ENCODE measurements at places on chromosomes 13 and 19.

GRCh38 chr19:29491995-29492577 lies 33.7 kb upstream of the VSTM2B start:
- DNase-seq, result no peak

DNA sequence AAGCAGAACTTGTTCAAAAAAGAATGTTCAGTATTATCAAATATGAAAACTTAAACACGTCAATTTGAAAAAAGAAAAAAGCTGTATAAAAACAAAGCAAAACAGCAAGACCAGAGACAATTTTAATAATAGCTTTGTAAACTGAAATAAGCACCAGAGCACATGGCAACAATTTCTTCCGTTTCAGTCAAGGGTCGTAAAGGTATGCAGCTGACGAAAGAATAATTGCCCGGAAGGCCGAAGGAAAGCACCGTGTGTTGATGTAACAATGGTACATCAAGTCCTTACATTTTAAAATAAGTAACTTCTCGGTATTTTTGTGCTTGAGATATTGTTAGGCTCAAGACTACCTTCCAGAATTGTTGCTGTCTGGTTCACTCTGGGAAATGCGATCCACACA lies 1.7 kb downstream of the PROSER1 start:
- DNase-seq, result peak; percentile 61

GRCh38 chr19:18612051-18612771 lies 459 bp upstream of the TMEM59L start:
- DNase-seq, result no peak

DNA sequence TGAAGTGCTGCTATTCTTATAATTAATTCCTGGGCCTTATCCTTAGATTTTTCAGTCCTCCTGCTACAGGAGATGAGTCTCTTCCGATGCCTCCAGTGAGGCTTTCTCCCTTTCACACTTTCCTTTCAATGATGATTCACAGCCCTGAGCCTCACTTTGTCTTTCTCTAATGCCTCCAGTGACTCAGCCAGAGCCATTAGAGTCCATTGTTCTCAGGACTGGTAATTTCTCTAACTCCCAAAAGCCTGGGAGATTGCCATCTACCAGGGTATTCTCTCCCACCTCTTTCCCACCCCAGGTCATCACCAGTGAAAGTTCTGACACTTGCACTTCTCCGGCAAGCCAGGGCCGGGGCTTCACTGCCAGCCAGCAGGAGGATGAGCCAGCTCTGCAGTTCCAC lies 49.6 kb upstream of the ARGLU1 start:
- DNase-seq, result no peak

GRCh38 chr19:30047432-30047831 lies 105.4 kb downstream of the URI1 start:
- no peak for DNase-seq

DNA sequence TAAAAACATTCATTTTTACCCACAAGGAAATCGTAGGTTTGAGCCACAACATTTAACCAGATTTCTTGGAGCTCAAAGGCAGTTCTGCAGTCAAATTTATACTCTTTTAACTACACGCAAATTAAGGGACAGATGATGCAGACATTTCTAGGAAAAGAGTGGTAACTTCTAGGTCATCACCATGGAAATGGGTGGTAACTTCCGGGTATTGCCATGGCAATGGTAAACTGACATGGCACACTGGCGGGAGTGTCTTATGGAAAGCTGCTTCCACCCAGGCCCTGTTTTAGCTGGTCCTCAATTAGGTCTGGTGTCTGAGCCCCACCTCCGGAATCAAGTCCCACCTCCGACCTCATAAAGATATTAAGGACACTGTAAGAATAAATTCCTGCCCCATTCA lies 10.4 kb upstream of the LYPD5 start:
- DNase-seq, result peak; percentile 29

- DNase-seq, result no peak
These were observed at the start of gene GRK1 for GRCh38 chr13:113666951-113667701. Gene GRK1, plus strand, starts transcription at chr13:113667219. Its CDS starts 168 bp downstream, at chr13:113667387.

- DNase-seq, result no peak
These were observed 18.4 kb downstream of the LRCH1 start for GRCh38 chr13:46571189-46571908.

DNA sequence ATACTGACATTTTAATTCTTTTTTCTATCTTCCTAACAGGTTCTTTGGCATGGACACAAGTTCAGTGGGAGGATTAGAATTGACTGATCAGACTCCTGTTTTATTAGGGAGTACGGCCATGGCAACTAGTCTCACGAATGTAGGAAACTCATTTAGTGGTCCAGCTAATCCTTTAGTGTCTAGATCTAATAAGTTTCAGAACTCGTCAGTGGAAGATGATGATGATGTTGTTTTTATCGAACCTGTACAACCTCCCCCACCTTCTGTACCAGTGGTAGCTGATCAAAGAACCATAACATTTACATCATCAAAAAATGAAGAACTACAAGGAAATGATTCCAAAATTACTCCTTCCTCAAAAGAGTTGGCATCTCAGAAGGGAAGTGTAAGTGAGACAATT lies 34.5 kb downstream of the ZMYM2 start:
- no peak for DNase-seq

GRCh38 chr13:41503356-41503755 lies 46.0 kb downstream of the RGCC start:
- DNase-seq, result no peak

GRCh38 chr13:46173656-46174055 lies 8.3 kb downstream of the LCP1 start:
- no peak for DNase-seq

DNA sequence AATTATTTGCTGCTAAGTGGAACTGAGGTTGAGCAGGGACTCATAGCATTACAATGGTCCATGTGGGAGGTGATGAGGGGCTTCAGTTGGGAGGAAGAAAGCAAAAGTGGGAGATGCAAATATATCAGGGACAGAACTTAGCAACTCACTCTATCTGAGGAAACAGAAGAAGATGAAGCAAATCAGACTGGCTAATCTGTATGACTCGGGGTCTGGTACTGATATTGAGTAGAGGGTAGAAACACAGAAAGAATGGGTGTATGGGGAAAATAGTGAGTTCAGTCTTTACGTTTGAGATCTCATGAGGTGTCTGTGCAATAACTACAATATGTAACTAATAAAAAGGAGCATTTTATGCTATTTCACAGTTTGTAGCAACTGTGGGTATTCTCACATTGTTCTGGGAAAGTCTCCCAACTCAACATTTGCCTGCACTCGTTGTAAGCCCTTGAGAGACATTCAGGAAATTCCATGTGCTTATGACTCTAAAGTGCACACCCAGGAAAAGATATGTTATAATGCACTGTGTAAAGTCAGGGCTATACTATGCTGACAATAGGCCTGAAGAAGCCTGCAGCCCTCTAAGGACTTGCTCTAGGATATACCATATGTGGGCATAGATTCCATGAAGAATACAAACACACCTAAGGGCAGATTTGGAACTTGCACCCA lies 183.5 kb downstream of the SPRY2 start:
- no peak for DNase-seq

DNA sequence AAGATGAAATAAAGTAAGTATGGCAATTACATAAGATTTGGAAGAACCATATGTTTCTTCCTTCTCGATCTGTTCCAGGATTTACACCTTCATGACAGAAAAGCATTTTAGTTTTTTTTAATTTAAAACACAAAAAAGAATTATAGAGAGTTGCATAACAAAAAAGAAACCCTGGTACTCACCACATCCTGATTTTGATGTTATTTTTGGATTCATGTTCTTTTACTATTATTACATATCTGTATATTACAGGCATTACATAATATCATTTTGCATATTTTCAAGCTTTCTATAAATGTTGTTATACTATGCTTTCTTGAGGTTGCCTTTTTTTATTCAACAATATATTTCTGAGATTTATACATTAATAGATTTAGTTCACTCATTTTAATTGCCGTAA lies 6.7 kb upstream of the KATNAL1 start:
- DNase-seq, result no peak

GRCh38 chr19:35000647-35001501 lies 751 bp downstream of the GRAMD1A start:
- DNase-seq, result no peak

Measured in HT-29 (cell line).